Central memory CD4-positive, alpha-beta T cell (primary cell): ENCODE measurements at places on chromosomes 6 and 20.

DNA sequence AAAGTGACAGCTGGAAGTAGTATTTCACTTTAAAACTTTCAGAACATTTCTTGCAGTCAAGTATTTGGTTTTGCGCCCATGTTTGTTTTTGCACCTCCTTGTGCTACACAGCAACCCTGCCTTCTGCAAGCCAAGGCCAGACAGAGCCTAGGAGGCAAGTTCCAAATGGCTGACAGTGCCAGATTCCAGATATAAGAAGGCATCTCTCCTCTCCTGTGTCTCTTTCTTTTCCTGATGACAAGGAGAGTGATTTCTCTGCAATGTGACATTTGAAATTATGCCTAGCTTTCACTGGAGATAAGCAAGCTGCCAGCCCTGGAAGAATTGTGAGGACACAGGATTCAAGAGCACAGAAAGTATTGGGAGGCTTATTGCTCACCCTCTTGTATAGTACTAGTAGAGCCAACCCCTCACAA is 149.1 kb upstream of the TENT5A start:
- DNase-seq, result no peak

GRCh38 chr6:157954150-157955117 is 27.2 kb upstream of the SYNJ2 start:
- no peak for DNase-seq

DNA sequence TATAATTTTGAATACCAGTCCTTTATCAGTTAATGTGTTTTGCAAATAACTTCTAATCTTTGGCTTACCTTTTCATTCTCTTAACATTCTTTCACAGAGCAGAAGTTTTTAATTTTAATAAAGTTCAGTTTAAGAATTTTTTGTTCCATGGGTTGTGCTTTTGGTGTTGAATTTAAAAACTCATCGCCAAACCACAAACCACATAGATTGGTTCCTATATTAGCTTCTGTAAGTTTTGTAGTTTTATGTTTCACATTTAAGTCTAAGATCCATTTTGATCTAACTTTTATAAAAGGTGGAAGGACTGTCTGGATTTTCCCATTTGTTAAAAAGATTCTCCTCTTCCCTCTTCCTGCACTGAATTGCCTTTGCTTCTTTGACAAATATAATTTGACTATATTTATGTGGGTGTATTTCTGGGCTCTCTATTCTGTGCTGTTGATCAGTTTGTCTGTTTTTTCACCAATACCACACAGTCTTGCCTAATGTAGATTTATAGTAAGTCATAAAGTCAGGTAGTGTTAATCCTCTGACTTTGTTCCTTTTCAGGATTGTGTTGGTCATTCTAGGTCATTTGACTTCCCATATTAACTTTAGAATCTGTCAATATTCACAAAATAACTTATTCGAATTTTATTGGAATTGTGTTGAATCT is 17.5 kb upstream of the SDCBP2 start:
- no peak for DNase-seq

GRCh38 chr6:63783096-63783495 is 147.5 kb downstream of the PHF3 start:
- DNase-seq, result no peak
